ENCODE measurements at places on chromosomes 2 and 18.

DNA sequence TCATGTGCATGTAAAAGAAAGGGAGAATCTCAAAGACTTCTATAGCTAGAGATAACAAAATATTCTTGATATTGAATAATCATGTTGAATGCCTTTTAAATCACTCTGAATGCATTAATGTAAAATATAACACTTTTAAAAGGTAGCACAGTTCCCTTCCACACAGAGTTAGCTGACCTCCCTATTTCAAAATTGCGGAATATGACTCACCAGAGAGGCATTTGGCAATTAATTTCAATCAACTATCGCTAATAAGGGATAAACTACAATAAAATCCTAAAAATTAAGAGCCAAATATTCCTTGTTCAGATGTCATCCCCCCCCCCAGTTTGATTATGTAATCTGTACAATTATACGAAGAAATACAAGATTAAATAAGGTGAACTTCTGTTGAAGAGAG is 29.3 kb downstream of the ZC3H15 start:
- no peak for DNase-seq

DNA sequence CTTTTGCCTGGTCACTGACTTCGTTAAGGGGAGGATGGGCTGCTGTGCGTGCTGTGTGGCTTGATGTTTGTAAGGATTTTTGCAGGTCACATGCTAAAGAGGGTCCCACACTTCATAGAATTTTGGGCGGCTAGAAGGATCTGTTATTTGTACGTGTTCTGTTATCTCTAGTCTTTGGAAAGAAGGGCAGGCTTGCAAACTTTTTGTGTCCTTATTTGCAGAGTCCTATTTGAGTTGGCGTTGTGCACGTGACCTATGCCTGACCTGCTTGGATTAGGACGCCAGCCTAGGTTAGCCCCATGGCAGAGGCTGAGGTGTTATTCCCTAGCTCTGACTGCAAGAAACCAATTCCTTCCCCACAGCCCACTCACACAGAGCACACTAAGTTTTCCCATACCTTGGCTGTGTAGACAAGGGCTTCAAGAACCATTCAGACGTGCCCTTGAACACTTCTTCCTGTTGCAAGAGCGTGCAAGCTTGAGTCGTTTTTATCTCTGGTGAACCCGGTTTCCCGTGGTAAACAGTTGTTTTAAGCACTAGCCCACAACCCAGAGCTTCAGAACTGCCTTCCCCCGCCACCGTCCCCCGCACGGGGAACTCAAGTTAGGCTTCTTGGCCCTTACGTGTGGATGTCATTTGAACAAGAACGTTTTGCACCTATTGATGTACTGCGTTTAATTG is 94.6 kb downstream of the LDLRAD4 start:
- DNase-seq: no peak

GRCh38 chr18:44759925-44760342 is 79.2 kb downstream of the SETBP1 start:
- DNase-seq: no peak

DNA sequence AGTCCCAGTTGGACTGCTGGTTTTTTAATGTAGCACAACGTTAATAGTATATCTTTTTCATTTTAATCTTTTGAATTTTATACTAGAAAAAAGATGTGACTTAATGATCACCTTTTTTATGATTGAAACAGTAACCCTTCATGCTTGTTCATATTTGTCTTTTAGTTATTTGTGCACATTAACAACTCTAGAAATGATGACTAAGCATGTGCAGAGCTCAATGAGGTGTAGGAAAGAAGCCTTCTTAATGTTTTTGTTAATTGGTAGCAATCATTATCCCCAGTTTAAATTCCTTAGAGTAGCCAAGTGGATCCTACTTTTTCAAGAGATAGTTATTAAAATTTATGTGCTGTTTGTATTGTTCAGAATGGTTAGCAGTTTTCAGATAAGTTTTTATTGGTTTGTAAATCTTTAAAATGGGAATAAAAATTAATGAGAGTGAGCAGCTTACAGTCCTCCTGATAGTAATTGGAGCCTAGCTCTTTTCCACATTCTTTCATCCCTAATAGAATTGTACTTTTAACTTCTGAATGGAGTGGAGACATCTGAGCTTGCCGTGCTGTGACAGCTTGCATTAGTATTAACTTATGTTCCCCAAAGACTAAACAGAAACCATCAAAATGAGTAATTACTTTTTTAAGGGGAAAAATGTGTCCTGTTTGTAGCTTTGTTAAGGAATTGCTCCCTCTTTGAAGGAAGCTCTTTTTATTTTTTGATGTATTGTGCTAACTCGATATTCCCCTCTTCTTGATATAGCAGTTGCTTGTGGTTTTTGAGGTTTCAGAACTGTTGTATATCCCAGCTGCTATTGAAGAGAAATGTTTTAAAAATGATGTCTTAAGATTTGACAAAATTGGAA is 17.3 kb downstream of the PIK3C3 start:
- no peak for DNase-seq

- no peak for DNase-seq
These were observed 1.8 kb downstream of the PPP1R7 start for GRCh38 chr2:241151934-241152660.

GRCh38 chr2:151802315-151802714 is 25.9 kb downstream of the ARL5A start:
- DNase-seq: no peak

GRCh38 chr2:58959996-58960395 is 718.9 kb upstream of the FANCL start:
- DNase-seq: no peak

DNA sequence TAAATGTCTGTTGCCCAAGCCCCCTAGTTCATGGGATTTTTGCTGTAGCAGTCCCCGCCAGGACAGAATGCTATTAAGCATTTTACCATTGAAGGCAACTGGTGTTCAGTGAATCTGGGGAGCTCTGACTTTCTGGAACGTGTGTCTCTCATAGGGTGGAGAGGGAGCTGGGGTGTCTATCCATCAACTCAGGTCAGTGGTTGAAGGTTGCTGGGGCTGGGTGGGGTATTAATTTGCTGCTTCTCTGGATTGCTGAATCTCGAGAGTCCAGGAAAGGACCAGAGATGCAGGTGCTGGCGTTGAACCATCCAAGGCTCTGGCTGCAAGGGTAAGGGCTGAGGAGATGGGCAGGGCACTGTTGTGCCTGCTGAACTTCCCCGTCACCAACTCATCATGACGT is 66.8 kb upstream of the NCK2 start:
- no peak for DNase-seq

GRCh38 chr18:76099931-76100457 is 395.0 kb downstream of the ZNF516 start:
- DNase-seq: no peak

GRCh38 chr2:49801898-49802450 is 647.7 kb upstream of the FSHR start:
- DNase-seq: no peak

DNA sequence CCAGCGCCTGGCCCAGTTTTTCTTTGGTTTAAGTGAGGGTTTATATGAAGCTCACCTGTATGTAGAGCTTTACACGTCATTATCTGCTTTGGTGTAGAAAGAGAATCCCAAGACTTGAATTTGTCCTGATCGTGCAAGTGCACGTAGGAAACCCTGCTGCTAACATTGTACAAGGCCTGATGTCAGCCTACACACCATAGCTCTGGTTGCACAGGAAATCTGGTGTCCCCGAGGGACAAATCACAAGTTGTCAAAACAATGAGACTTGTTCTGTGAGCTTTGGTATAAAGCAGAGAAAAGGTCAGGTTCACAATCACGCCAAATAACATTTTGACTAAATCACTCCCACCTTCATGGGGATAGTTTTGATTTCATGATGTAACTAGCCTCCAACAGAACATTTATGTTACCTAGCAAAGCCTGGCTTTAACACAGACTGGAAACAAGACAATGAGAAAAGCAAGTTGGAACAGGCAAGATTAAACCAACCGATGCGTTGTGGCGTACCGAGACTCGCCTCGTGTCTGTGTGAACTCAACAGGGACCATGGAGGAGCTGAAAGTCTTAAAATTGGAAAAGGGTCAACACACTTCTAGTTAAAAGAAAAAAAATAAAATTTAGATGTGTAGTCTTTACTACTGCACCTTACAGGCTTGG is 41.4 kb downstream of the ZAP70 start:
- no peak for DNase-seq

DNA sequence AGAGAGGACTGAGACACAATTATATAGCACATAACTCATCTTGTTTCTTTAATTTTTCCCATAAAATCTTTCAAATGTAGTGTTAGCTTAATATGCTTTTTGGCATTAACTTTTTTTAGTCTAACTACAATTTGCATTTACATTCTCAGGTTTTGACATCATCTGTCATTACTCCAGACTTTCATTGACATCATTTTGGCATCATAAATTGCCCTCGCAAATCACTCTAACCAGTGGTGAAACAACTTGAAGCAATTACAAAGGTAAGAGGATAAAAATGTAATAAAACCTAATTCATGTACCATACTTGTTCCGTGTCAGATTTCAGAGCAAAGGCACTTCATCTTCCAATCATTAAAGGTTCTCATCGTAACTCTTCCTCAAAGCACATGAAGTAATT is 41.4 kb downstream of the RFX8 start:
- no peak for DNase-seq

GRCh38 chr18:45197526-45197970 is 417.7 kb upstream of the SLC14A2 start:
- no peak for DNase-seq

GRCh38 chr2:6945087-6945813 is 28.0 kb downstream of the RNF144A start:
- DNase-seq: no peak

DNA sequence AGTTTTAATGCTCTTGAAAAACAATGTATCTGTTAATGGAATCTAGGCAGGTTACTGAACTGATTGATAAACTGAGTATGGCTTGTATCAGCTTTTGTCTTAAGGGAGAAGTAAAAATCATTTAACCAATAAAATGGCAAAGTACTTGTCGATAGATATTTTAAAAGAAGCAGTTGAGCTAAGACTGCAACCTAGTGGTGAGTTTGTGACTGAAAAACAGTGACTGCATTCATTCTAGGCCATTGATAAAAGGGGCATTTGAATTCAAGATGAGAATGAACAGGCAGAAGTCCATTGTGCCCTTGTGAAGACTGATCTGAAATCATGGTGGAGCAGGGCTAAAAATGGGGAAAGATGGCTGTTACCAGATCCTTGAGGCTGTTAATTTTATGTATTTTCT is 59.4 kb upstream of the MSTN start:
- no peak for DNase-seq

GRCh38 chr18:69585696-69586095 is 185.0 kb downstream of the DOK6 start:
- no peak for DNase-seq

GRCh38 chr2:42254186-42254895 is 85.2 kb downstream of the EML4 start:
- no peak for DNase-seq

GRCh38 chr2:46847726-46848412 is 67.7 kb downstream of the MCFD2 start:
- no peak for DNase-seq

GRCh38 chr2:163943403-163944346 is 207.9 kb upstream of the FIGN start:
- DNase-seq: no peak

- DNase-seq: no peak
These were observed 446.1 kb downstream of the ARHGAP15 start for GRCh38 chr2:143575340-143575739.

DNA sequence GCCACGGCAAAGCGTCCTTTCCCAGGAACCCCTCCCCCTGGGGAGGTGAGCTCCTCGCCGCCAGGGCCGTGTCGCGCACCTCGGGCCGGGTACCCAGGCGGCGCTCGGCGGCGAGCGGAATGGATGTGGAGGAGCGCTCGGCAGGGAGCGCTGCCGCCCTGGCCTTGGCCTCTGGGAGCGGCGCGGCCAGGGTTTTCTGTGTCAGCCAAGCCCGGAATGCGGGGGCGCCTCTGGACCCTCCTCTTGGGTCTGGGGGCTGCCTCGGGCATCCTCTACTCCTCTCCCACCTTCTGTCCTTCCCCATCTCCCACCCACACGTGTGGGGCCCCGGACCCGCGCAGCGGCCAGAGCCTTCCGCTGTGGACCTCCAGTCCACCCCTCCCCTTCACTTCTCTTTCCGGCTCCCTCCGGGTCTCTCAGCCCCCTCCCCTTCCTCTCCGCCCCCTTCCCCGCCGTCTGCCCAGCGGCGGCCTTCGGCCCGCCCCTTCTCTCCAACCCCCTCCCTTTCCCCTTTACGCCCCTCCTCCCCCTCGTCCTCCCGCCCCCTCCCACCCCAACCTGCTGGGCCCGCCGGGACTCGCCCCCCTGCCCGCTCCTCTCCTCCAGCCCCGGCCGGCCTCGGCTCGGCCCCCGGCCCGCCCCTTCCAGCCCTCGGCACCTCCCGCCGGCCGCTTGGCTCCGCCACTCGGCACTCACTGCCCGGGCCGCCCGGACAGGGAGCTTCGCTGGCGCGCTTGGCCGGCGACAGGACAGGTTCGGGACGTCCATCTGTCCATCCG is at the start of gene MERTK:
TSS of gene MERTK (plus strand) at position 684 of the 779 bp plus-strand sequence. CDS start 129 bp downstream, outside the sequence.
- DNase-seq: peak; percentile 87

DNA sequence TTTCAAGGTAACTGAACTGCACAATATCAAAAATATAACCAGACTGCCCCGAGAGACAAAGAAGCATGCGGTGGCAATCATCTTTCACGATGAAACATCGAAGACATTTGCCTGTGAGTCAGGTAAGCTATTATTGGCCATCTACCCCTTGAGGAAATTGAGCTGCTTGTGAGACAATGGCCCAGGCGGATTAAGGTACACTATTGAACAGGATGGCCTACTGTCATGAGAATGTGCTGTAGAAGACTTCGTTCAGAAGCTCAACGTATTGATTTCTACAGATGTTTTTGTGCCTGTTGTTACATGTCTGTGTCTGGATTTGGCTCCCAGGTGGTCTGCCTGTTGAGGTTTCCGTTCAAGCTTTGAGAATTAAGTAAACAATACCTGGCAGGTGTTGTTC is 198.7 kb downstream of the DOK6 start:
- no peak for DNase-seq

GRCh38 chr18:11268153-11268552 is 118.8 kb upstream of the PIEZO2 start:
- no peak for DNase-seq

DNA sequence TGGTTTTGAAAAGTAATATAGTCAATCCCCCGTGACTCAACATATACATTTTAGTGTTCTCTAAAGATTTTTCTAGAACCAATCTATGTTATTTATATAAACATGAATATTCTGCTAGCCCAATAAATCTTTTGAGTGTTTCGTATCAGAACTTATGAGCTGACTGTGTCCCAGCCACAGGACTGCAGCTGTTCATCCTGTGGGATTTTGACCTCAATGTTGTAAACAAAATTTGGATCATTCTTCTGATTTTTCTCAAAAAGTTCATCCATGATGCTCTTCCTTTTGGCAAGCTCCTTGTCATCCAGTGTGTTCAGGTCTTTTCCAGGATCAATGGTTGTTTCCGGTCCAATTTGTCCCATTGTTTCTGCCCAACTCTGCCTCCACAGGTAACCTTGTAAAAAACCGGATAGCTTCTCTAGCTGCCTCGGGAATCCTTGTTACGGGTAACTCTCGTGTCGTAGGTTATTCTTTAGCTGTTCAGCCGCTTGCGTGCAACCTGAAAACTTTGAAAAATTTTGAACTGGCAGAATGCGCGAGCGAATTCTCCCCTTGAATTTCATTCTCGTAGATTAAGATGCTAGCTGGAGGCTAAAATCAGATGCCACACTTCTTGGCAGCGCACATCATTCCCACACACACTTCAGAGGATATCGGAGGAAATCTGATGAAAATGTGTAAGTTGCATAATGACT is 195.2 kb downstream of the SH3BP4 start:
- DNase-seq: no peak
